ENCODE measurements at places on chromosomes 1 and 21. TPM values are rescaled to one million over a fixed set of nuclear protein-coding genes. Genes with fewer than 3 reads are reported as not detected.
A peak's percentile ranks its signal among the peaks of the same experiment; 100 is the strongest.

- DNase-seq, result no peak
Measured at GRCh38 chr1:198437332-198437731, 103.1 kb downstream of the ATP6V1G3 start.

- no peak for DNase-seq
Measured at GRCh38 chr1:222926566-222926965, 111.7 kb downstream of the DISP1 start.

DNA sequence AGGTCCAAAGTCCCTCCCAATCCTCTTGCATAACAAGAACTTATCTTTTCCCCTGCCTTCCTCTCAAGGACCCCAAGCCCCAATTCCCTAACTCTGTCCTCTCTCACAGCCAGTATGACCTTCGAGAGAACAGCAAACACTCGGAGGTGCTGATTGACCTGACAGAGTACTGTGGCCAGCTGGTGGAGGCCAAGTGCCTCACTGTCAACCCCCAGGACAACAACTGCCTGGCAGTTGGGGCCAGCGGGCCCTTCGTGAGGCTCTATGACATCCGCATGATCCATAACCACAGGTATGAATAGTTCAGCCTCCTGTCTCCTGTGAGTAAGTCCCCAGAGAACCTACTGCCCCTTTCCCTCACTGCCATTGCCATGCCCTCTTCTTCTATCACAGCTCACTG is 29.9 kb upstream of the TMEM222 start:
- DNase-seq, result peak; percentile 59

- no peak for DNase-seq
Measured at GRCh38 chr1:22163137-22163536, 20.2 kb upstream of the WNT4 start.

DNA sequence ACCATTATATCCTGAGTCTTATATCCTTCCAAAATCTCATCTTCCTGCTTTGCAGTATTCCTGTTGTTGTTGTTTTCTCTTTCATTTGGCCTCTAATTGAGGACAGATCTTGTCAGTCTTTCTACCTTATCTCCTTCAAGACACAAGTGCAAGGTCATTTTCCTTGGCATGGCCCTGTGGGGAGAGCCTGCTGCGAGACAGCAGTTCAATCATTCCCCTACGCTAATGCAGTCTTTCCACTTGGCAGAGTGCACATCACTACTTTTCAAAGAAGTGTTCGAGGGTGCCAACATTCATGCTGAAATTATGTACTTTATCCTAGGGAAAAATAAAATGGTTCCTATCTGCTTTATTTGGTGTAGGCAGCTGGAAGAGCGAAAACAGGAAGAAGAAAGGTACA is 130.3 kb upstream of the SPATA6 start:
- DNase-seq, result no peak

- DNase-seq, result no peak
Measured at GRCh38 chr1:91613595-91613994, 112.9 kb downstream of the CDC7 start.

DNA sequence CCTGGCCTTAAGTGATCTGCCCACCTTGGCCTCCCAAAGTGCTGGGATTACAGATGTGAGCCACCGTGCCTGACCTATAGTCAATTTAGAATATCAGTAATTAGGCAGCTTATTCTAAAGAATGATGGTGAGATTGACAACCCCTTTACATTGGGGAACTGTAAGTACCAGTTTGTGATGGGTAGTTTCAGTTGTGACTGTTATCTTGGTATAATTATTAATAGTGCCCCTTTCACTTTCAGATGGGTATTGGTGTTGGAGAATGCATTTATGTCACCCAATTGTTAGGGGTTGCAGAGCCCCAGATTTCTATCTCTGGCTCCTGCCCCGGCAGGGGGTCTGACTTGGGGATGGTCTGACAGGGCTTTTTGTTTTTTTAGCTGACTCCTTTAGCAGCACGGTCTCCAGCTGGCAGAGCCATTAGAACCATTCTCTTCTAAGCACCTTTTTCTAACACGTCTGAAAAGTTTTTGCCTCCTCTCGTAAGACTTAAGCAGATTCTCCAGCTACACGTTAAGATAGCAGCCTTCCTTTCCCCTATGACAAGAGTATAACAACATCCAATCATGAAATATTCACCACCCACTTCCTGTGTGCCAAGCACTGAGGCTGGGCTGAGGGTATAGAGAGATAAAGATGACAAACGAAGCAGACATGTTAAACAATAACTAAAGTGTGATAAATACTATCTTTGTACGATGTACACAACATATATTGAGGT is 157.8 kb downstream of the SDCCAG8 start:
- DNase-seq, result no peak

GRCh38 chr1:246482805-246483568 is 24.1 kb downstream of the SMYD3 start:
- no peak for DNase-seq

DNA sequence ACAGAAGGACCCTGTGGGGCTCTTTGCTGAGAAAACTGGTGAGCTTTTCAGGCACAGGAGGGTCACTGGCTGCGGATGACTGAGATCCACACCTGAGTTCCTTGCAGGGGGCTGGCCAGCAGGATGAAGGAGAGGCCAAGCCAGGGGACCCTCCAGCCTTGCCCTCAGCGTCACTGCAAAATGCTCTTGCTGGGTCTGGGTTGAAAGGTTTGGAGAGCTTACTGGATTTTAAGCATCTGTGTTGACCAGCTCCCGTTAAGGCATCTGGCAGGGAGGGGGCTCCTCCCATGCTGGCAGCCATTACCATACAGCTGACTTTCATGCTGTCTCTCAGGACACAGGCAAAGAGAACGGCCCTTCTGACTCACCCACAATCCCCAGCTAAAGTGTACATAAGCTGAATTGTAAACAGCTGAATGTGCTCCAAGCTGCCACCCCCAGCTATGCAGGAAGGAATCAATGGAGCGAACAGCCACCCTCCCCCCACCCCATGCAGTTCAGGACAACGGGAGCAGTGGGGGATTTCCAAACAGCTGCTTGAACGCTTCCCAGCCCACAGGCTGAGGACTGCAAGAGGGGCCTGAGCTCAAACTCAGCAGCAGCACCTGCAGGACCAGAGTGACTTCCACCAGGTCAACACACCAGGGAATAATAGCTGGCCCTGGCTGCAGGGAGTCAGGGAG is 21.3 kb upstream of the A3GALT2 start:
- DNase-seq, result no peak

- DNase-seq, result no peak
Measured at GRCh38 chr1:36977731-36978406, 56.4 kb downstream of the GRIK3 start.

DNA sequence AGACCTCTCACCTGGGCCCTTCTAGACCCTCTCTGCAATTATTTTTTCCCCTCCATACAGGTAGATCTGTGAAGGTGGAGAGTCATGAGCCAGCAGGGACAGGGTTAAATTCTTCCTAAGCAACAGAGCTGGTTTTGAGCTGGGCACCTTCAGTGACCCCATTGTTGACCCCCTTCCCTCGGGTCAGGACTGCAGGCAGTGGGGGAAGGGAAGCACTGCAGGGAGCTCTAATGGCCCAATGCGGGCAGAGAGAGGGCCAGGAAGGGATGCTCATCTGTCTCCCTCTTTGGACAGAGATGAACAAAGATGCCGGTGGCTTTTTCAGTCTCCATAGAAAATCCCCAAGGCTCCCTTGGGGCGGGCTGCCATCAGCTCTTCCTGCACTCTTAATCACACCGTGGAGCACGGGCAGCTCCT is 21.4 kb downstream of the SOX13 start:
- no peak for DNase-seq

GRCh38 chr1:43853161-43853921 is 80.3 kb upstream of the ARTN start:
- DNase-seq, result peak; percentile 83

DNA sequence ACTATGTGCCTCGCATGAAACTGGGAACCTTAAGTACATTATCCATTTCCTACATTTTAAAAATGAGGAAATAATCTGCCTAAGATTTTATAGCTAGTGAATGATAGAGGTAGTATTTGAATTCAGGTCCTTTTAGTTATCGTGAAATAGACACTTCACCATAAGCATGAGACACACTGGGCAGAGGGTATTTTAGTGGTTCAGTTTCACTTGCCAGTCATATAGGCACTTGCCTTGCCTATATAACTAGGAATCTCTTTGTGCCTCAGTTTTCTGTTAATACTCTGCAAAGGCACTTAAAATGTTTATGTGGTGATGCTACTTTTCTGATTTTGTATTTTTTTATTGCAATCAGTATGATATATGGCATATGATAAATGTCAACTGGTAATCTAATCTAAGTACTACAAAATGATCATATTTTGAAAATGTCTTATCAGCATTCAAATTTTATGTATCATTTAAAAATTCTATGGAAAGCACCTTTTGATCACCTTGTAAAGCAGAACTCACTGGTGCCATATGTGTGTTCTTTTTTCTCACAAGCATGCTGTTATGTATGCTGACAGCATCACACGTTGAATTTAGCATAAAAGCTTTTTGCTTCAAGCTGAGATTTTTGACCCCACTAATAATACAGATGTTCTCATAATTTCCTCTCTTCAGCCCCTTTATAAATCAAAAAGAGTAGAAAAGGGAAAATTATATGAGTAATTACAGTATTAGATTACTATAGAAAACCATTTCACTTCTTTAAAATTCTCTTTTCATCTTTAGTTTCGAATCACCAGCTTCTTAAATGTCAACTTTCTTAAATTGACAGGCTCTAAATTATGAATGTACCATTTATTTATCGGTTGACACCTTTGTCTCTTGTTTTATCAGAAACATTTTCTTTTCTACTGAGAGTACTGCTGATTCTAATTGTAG is 52.6 kb downstream of the RPS6KC1 start:
- no peak for DNase-seq

- DNase-seq, result peak; percentile 61
Measured at GRCh38 chr1:18597160-18598042, 33.2 kb upstream of the PAX7 start.

GRCh38 chr1:156692441-156692924 is 12.9 kb downstream of the CRABP2 start:
- no peak for DNase-seq

DNA sequence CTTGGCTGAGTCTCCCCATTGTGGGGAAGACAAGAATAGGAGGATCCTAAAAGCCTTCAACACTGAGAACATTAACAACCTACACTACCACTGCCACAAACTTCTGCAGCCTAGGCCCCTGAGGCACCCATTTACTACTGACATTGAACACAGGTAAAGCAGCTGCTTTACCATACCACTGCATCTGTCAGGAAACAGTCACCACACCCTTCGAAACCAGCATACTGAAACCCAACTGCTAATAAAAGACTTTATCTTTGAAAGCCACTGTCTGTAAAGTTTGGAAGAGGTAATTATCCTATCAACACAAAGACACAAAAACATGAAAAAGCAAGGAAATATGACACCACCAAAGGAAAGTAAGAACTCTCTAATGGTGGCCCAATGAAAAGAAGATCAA is 7.4 kb downstream of the IFNAR1 start:
- DNase-seq, result no peak

DNA sequence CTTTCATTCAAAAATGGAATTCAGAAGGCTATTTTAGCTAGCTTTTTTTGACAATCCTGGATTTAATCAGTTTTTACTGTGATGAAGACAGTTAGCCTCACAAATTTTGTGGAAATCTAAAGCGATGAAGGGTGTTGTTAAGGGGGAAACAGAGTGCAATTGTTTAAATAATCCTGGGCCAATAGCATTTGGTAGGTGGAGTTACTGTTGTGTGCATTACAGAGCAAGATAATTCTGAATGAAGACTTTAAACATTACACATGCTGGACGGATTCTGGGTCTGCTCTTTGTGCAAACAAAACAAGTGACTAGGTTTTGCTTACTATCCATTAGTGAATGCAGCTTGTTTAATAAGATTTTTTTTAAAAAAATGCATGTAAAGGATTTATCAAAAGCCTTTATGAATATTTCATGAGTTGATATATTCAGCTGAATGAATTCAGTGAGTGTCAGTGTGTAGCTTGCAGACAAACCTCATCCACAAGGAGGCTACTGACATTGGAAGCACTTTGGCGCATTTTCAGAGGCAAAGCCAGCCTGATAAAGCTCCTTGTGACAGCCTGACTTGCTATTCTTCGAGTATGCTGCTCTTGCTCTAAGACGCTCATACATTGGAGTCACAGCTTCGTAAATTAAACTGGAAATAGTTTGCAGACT is 199.6 kb downstream of the PDE4B start:
- DNase-seq, result no peak

Gene CYB561D1
- total RNA-seq, result 15.1 TPM

Gene SLC19A2
- total RNA-seq, result 11.1 TPM

Gene COL9A2
- 7.6 TPM for total RNA-seq

Gene CD101
- total RNA-seq, result 105 TPM

Gene ALX3
- total RNA-seq, result not detected

Gene S1PR1
- total RNA-seq, result 107 TPM

Gene VWA1
- 58.7 TPM for total RNA-seq

Gene TMEM82
- not detected for total RNA-seq

Gene TNFRSF9
- 0.47 TPM for total RNA-seq
